Astrocyte of the hippocampus (primary cell): ENCODE measurements at places on chromosomes 3 and 15.

GRCh38 chr3:26438325-26438940 is 184.1 kb upstream of the LRRC3B start:
- DNase-seq, result peak; percentile 8

GRCh38 chr3:30753766-30754165 is 140.7 kb downstream of the GADL1 start:
- no peak for DNase-seq

- no peak for DNase-seq
Observed at GRCh38 chr15:100259266-100259665, 82.5 kb downstream of the ADAMTS17 start.

DNA sequence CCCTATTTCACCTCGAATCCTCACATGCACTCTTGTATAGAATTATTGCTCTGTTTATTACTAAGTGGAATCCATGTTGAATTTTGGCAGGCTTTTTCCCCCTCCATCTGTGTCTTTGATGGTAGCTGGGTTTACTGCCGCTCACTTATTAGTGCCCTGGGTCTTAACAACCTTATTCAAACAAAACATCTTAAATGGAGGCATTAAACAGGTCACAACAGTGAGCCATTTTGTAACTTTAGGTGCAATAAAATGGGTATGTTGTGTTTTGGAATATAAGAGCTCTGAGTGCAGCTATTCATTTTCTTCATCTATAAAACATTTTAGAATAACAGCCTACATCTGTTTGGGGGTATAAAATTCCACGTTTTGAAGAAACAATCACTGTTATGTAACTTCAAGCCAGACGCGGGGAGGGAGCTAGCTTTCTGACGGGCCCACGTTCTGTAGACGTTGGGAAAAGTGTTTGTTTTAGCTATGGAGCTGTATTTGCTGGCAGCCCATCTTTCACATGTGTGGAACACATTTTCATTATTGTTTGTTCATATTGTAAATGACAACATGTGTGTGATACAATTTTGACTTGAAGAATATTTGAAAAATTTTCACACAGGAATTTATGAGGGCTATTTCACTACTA is 122.0 kb downstream of the SLC25A26 start:
- DNase-seq, result no peak

DNA sequence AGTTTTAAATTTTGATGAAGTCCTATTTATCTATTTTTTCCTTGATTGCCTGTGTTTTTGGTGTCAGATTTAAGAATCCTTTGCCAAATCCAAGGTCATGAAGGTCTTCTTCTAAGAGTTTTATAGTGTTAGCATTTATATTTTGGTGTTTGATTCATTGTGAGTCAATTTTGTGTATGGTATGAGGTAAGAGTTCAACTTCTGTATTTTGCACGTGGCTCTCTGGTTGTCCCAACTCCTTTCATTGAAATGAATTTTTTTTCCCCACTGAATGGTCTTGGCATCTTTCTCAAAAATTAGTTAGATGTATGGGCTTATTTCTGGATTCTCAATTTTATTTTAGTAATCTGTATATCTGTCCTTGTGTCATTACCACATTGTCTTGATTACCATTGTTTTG is 57.1 kb upstream of the STRIT1 start:
- DNase-seq, result no peak

DNA sequence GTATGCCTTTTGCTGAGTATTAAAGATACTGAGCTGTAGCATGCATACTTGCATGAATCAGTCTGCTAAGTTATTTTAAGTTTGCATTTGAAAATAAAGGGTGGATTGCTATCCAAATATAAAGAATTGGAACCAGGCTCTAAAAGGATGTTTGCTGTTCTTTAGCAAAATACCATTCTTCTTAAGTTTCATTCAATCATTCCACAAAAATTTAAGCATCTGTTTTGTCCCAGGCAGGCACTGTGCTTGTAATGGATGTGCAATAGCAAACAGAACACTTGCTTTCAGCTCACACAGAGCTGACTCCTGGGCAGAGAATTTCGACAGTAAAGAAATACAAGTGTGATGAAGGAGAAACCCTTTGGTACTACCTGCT is 151.1 kb downstream of the PGPEP1L start:
- peak; percentile 81 for DNase-seq

DNA sequence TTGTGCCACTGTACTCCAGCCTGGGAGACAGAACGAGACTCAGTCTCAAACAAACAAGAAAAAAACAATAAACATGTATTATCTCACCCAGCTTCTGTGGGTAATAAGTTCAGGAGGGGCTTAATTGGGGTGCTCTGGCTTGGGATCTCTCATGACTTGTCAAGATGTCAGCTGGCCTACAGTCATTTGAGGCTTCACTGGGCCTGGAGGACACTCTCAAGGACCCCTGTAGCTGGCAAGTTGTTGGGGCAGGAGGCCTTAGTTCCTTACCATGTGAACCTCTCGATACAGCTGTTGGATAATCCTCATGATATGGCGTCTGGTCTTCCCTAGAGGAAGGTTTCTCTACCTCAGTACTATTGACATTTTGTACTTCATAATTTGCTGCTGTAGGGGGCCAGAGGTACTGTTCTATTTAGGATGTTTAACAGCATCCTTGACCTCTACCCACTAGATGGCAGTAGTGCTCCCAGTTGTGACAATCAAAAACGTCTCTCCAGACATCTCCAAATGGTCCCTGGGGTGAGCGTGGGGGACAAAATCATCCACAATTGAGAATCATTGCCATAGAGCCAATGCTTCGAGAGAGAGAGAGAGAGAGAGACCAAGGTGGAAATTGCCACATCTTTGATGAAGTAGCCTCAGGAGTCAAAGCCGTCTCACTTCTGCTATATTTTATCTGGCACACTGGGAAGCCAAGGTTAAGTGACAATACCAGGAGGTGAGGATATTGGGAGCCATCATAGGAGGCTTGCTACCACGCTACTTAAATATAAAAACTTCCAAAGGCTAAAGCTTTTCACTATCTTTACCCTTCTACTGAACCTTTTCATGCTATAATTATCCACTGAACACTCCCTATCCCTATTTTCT is 23.9 kb upstream of the SLTM start:
- peak; percentile 68 for DNase-seq

DNA sequence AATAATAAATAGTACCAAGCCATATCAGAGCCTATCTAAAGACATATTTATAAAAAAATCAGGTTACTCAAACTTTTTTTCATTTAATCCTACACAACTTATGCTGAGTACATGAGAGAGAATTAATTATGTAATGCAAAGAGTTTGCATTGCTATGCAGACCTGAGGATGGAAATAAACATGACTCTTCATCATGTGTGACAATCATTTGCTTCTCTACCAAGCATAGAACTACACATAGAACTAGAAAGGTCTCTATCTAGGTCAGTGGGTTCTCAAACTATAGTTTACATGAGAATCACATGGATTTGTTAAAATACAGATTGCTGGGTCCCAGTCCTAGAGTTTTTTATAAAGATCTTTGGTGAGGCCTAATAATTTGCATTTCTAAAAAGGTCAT is 86.8 kb downstream of the GBE1 start:
- DNase-seq, result no peak

GRCh38 chr3:189419038-189419437 is 212.2 kb upstream of the TP63 start:
- DNase-seq, result no peak

GRCh38 chr15:52737720-52738119 is 52.4 kb downstream of the ONECUT1 start:
- DNase-seq, result no peak

DNA sequence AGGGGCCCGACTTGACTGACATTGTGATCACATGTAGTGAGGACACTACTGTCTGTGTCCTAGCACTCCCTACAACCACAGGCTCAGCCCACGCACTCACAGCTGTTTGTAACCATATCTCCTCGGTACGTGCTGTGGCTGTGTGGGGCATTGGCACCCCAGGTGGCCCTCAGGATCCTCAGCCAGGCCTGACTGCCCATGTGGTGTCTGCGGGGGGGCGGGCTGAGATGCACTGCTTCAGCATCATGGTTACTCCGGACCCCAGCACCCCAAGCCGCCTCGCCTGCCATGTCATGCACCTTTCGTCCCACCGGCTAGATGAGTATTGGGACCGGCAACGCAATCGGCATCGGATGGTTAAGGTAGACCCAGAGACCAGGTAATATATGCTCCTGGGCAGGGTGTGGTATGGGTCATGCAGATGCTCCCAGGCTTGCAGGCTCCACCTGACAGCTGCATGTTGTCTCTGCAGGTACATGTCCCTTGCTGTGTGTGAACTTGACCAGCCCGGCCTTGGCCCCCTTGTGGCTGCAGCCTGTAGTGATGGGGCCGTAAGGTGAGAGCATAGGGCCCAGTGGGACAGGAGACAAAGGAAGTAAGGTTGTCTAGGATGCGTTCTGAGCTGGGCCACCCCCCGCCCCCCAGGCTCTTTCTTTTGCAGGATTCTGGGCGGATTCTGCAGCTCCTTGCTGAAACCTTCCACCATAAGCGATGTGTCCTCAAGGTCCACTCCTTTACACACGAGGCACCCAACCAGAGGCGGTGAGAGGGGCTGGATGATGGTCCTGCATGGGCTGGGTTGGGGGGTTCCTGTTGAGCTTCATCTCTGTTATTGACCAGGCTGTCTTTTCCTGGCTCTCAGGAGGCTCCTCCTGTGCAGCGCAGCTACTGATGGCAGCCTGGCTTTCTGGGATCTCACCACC is 4.4 kb downstream of the DALRD3 start:
- DNase-seq, result peak; percentile 57

DNA sequence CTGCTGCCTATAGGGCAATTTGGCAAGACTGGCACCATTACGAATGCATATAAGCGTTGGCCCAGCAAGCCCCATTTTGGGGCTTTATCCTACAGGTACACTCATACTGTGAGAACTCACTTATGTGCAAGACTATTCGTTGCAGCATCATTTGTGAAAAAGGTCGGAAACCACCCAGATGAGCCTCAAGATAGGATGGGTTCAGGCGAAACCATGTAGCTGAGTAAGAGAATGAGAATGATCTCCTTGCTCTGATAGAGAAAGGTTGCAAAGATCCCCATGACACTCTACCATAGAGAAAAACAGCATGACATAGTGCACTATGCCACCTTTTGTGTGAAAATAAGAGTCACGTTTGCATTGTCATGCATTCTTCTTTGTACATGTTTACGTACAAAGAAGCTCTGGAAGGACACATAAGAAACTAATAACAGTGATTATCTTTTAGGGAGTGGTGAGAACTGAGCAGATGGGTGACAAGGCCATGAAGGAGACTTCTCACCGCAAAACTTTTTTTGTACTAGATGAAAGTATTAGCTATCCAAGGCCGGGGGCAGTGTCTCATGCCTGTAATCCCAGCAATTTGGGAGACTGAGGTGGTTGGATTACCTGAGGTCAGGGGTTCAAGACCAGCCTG is 50.0 kb downstream of the RHCG start:
- no peak for DNase-seq

DNA sequence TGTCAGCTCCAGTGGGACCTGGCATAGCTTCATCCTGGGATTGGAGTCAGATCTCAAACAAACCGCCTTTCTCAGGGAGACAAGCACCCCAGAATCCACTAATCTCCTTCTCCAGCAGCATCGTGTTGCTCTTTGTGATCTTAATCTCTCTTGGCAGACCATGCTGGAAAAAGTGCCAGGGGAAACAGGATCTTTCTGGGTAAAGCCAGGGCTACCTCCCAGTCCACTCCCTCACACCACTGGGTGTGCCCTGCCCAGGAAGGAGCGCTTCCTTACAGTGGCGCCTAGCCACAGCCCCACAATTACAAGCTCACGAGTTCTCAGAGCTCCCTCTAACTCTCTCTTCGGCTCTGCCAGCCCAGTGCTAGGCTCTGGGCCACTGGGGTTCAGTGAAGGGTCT is 32.2 kb downstream of the RPLP1 start:
- peak; percentile 28 for DNase-seq

DNA sequence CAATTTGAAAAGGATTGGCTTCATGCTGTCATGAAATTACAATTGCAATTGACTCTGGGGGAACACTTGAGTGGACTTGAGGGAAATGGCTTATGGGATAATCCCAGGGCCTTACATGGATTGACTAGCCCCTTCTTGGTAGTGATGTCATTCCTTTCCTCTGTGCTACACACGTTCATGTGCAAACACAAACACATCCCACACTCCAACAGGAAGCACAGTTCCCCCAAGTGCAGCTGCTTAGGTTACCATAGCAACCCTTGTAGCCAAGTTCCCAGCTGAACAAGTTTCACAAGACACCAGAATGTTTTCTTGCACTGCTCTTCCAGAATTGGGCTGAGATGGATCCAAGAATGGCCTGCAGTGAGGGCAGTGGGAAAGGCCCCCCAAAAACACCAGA is 217.0 kb downstream of the ZNF621 start:
- DNase-seq, result peak; percentile 46

DNA sequence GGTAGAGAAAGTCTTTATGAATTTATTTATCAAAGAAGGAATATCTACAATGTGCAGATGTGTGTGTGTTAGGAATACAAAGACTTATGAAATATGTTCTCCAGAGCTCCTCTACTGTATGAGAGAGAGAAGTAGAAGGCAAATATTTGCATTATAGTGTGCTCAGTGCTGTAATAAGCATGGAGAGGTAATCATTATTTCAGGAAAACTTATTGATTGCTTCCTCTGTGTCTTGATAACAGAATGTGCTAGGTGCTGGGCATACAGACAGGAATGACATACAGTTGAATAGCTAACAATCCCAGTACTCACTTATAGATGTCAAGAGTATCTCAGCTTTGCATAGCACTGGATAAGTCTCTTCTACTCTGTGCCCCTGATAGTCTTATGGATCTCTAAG is 30.2 kb downstream of the ATG7 start:
- DNase-seq, result no peak

GRCh38 chr3:136949146-136949545 is 8.6 kb upstream of the IL20RB start:
- DNase-seq, result no peak

- DNase-seq, result no peak
Observed at GRCh38 chr3:120646771-120647432, 35.1 kb downstream of the HGD start.

GRCh38 chr3:28745436-28745835 is 396.8 kb upstream of the AZI2 start:
- DNase-seq, result peak; percentile 42

- no peak for DNase-seq
Observed at GRCh38 chr3:107416886-107417285, 39.6 kb downstream of the CCDC54 start.

- DNase-seq, result no peak
Observed at GRCh38 chr15:31342781-31343626, 16.4 kb downstream of the KLF13 start.

GRCh38 chr15:66275352-66275751 is 18.0 kb upstream of the DIS3L start:
- DNase-seq, result no peak

DNA sequence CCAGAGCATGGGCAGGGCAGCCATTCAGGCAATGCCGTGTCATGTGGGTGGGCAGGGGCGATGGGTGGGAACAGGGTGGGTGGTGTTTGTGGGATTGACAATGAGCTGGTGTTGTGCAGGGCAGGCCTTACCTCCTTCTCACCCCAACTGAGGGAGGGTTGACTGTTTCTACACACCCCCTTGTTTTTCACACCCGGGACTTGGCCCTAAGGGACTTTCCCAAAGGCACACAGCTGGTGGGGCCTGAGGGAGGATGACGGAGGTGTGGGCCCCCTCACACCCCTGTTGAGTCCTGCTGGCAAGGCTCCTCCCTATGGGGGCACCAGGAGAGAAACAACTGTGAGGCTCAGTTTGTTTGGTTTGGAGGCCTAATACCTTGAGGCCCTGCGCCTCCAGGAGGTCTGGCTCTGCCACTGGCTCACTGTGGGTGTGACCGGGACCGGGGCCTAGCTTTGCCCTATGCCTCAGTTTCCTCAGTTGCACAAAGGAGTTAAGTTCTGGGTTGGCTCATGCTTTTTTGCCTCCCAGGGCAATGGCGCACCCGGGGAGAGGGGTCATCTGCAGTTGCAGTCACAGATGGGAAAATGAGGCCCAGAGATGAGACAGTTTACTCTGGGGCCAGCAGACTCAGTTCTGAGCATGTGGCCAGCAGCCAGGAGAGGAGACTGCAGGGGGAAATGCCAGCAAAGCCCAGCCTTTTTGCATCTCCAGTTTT is 5.1 kb upstream of the DNAH1 start:
- peak; percentile 41 for DNase-seq
